ENCODE measurements at places on chromosomes 12 and 14. TPM values are rescaled to one million over a fixed set of nuclear protein-coding genes. Genes with fewer than 3 reads are reported as not detected.

DNA sequence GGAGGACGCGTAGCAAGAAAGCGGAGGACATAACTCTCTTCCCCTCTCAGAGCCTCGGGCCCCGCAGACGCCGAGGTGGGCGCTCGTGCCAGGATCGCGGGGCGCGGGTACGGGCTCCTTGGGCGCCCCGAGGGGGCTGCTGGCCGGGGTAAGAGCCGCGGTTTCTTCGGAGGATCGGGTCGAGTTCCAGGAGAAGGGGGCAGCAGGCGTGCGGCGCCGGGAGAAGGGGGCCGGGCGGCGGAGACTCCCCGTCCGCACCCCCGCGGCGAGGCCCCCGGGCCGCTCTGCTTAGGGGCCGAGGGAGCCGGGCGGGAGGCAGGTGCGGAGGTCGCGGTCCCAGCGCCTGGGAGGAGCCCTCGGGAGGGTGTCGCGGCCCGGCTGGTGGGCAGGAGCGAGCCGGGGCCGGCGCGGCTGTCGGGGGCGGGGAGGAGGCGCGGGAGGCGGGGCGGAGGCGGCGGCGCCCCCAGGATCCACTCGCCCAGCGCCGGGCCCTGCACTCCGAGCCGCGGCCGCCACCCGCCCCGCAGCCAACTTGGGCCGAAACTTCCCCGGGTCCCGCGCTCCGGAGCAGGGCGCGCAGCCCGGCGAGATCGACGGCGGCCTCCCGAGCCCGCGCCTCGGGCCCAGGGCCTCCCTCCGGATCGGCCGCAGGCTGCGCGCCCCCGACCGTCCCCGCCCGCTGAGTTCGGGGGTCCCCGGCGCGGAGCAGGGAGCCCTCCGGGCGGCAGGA is 64.4 kb downstream of the FBXL14 start:
- no peak for DNase-seq

- DNase-seq: no peak
These were observed 6.1 kb downstream of the TCP11L2 start for GRCh38 chr12:106308611-106309010.

DNA sequence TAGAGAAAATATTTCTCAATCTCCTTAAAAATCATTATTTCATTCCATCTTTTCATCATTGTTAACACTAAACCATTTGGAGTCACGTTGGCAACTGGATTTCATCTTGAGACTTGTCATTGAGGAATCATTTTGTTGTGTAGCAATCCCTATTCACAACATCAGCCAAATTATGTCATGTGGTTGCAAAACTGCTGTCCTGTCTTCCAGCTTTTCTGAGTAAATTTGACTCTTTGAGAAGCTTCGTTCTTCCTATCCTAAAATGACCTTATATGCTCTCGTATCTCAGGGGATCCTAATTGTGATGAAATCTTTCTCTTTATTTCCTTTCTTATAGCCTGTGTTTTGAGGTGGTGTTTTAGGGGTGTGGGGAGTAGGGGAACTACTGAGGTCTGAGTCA is 30.6 kb upstream of the KICS2 start:
- no peak for DNase-seq

GRCh38 chr12:92145731-92146496 is at the start of gene BTG1:
BTG1 (minus strand) TSS chr12:92145846; CDS start chr12:92145535, 311 bp downstream.
- DNase-seq: peak; percentile 100

LGR5 gene
- polyA plus RNA-seq: 18.4 TPM

FAR2 gene
- polyA plus RNA-seq: 38.8 TPM

DNA sequence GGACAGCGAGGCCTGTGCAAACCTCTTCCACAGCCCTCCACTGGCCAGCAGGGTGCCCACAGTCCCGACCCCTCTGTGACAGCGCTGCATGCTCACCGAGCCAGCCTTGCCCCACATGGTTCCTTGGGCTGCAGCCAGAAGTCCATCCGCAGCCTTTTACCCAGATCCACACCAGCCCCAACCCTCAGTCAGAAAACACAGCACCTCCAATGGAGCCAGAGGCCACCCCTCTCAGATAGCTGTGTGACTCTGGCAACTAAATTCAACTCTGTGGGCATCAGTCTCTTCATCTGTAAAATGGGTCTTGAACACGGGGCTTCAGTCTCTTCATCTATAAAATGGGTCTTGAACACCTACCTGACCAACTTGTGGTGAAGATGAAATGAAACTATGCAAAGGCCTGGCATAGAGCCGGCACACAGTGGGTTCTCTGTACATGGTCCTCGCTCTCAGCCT is 38.0 kb downstream of the NFKBIA start:
- no peak for DNase-seq

DNA sequence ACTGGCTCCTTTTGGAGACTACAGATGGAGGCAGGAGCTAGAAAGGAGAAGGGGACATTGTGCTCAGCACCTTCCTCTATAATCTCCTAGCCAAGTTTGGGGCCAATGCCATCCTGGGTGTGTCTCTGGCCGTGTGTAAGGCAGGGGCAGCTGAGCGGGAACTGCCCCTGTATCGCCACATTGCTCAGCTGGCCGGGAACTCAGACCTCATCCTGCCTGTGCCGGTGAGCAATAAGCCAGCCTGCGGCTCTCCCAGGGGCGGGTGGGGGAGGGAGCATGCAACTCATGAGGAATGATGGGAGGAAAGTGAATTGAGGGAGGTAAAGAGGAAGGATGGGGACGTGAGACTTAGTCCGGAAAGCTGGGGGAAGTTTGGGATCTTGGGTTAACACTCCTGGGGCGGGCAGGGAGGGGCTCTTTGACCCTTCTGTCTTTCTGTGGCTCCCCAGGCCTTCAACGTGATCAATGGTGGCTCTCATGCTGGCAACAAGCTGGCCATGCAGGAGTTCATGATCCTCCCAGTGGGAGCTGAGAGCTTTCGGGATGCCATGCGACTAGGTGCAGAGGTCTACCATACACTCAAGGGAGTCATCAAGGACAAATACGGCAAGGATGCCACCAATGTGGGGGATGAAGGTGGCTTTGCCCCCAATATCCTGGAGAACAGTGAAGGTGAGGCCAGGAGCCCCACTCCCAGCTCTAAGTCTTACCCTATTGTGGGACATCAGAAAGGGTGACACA is 3.3 kb downstream of the ENO2 start:
- DNase-seq: no peak

DNA sequence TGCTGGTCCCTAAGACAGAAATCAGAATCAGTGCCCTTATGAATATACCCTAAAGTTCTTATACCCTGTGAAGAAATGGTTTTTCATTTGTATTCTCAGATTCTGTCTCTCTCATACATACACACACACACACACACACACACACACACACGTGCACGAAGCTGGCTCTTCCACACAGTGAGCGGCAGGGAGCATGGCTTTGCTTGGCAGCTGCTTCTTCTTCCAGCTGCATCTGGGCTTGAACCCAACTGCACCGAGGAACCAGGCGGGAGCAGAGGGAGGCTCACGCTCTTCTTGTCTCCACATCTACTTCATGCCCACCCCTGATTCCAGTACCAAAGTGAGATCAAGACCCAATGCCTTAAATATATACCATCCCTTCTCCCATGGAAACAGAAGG is 19.4 kb downstream of the GRIN2B start:
- no peak for DNase-seq

- no peak for DNase-seq
These were observed 47.4 kb upstream of the ELK3 start for GRCh38 chr12:96146747-96147146.

DNA sequence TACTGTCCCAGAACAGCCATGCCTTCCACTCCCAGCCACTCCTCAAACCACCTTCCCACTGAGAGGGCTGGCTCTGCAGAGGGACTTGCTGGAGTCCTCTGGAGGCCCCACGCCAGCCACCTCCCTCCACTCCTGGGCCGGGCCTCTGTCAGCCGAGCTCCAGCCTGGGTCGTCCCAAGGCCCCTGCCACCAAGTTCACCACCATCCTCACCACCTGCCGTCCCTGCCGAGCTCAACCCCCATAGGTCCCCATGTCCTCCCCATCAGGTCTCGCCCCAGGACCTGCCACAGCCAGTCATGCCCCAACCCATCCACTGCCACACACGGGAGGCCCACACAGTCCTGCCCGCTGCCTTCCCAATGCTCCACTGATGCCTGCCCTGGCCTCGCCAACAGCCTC is 39.0 kb downstream of the ITPK1 start:
- DNase-seq: no peak

- DNase-seq: no peak
These were observed 45.0 kb downstream of the SYNE3 start for GRCh38 chr14:95471476-95471875.

- no peak for DNase-seq
These were observed 208.7 kb upstream of the DIO3 start for GRCh38 chr14:101352567-101352966.

DNA sequence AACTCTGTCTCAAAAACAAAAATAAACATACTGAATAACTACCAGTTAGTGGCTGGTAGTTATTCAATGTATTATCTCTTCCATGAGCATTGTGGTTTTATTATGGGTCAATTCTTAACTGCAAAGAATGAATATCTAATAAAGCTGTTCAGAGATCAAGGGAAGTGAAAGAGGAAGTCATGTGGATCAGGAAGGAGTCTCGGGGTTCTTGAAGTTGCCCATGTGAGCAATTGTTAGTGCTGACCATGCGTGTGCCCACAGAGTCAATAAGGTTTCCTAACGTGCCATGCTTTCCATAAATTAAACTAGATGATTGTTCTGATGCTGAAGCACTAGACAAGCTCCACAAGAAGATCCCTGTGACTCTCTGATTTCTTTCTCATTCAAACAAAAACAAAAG is 136.5 kb upstream of the CPSF6 start:
- DNase-seq: no peak

GRCh38 chr14:92955381-92955780 is 32.4 kb downstream of the CHGA start:
- DNase-seq: no peak

AMHR2 gene
- polyA plus RNA-seq: 0.29 TPM

SLC25A21 gene
- 3.5 TPM for polyA plus RNA-seq

- no peak for DNase-seq
These were observed 56.2 kb downstream of the PHETA1 start for GRCh38 chr12:111312708-111313107.

Data from renal cortex interstitium (tissue), 15 donors.